Fibroblast of lung (primary cell): ENCODE measurements at places on chromosomes 11 and 22. TPM values are rescaled to one million over a fixed set of nuclear protein-coding genes. Genes with fewer than 3 reads are reported as not detected.

GRCh38 chr11:6472934-6473333, 807 bp downstream of the TRIM3 start:
- no peak for DNase-seq

- DNase-seq = peak; percentile 58
These were observed 2.2 kb upstream of the PNPLA3 start for GRCh38 chr22:43921370-43921769.

DNA sequence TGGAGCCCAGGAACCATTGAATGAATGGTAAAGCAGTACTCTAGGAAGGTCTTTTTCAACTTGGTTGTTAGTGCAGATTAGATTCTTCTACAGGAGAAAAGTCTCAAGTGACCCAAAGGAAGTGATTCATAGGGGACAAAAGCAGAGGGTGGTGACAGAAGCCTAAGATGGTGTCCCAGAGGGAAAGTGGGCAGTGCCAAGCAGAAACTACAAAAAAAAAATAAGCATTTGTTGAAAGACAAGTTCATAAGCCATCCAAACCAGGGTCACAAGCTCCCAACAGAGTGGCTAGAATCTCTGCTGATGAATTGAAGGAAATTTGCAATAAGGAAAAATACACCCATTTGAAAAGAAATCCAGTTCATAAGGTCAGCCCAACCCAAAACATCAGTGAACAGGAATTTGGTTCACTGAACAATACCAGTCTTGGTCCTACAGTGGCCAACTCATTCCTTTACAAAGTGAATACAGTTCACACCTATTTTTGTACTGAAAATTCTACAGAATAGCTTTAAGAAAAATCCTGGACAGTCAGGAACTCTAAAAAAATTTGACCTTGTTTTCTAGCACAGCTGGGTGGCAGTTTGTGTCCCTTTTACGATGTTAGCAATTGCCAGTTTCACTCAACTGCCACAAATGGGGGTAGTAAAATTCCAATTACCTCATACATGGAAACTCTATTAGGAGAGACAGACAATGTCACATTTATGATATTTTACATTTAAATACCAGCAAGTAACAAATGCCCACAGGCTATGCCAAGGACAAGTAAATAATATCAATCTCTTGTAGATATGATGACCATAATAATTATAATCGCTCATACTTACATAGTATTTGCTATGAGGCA, 21.6 kb upstream of the NUP160 start:
- no peak for DNase-seq

DNA sequence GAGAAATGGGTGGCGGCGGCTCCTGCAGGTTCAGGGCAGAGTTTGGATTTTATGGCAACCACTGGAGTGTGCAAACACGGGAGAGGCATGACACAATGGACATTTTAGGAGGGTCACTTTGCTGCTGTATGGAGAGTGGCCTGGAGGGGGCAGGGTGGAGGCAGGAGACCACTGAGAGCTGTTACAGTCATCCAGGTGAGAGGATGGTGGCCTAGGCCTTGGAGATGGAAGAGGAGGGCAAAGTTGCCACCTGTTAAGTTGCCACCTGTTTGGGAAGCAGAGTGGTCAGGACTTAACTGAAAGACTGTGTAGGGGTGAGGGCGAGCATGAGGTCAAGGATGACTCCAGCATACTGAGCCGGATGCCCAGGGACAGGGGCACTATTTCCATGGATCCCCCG, 2.3 kb upstream of the RAD9A start:
- DNase-seq = no peak

The SCGB2A2 gene
- not detected in 2 replicates for total RNA-seq

The TMEM86A gene
- 0.77 and 0.83 TPM in 2 replicates for total RNA-seq
